Effector memory CD4-positive, alpha-beta T cell (primary cell): ENCODE measurements at places on chromosomes 1 and 21.

GRCh38 chr1:10459184-10459583 is 9.4 kb downstream of the CORT start:
- DNase-seq: no peak

GRCh38 chr1:223233019-223233409 is 90.0 kb upstream of the TLR5 start:
- DNase-seq: no peak

GRCh38 chr1:21260405-21261125 is 29.7 kb downstream of the ECE1 start:
- no peak for DNase-seq

- no peak for DNase-seq
These were observed 64.3 kb upstream of the TRABD2B start for GRCh38 chr1:48061162-48062136.

DNA sequence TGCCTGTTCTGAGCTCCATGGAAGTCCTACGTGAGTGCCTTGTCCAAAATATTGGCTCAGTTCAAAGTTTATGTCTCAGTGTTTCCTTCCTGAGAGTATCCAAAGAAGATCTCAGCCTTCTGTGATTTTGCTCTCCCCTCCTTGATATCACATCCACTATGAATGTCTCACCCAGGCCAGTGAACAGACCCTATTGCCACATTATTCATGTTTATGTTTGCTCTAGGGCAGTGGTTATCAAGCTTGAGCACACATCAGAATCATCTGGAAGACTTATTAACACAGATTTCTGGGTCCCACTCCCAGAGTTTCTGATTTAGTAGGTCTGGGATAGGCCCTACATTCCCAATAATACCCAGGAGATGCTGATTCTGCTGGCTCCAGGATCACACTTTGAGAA is 145.0 kb upstream of the FGGY start:
- DNase-seq: no peak

GRCh38 chr1:206686478-206687249 is 2.0 kb downstream of the MAPKAPK2 start:
- DNase-seq: peak; percentile 13

- no peak for DNase-seq
These were observed 3.1 kb upstream of the ARHGEF2 start for GRCh38 chr1:155981266-155982088.

DNA sequence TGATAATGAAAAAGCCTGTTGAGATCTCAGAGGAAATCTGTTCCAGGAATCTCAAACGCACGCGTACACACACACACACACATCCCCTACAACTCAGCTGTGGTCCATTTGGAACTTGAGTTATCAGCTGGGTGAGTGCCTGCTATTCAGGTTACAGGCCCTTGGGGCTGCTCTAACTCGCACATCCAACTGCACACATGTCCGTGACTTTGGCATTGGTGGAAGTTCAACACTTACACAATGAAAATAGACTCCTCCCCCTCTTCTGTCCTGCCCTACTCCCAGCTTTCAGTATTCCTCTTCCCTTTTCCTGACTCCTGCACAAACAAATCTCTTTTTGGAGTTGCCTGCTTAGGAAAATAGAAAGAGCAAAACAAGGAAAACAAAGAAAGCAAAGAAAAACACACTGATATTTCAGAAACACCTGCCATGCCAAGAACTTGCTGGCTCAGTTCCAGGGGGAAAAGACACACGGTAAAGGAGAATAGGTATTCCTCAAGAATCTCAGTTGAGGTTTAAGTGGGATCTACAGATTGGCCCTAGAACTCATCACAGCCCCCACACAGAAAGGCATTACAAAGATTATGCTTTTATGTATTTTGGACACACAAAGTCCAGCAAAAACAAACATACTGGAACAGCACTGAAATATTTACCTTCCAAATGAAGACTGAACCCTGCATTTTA is 140.9 kb downstream of the TGFBR3 start:
- no peak for DNase-seq
